ENCODE measurements at places on chromosomes 6 and 20.

- no peak for DNase-seq
Observed at GRCh38 chr6:119314885-119315272, 34.7 kb downstream of the MAN1A1 start.

GRCh38 chr20:15185322-15185721, 847.9 kb upstream of the FLRT3 start:
- no peak for DNase-seq

GRCh38 chr6:61989616-61990015, 296.4 kb downstream of the KHDRBS2 start:
- no peak for DNase-seq

DNA sequence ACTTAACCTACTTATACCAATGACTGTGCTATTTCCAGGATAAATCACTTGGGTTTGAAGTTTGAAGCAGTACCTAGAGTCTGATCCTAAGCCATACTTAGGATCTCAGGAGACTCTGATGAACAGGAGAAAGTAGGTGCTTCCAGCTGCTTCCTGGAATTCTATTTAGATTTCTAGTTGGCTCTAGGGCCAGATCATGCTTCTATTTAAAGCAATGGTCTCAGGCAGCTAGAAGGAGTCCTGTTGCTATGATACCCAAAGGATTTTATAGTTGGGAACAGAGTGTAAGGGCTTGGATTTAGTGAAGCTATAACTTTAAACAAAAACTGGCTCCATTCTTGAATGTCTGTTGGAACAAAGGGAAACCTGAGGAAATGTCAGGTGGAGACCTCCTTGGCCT, 52.4 kb upstream of the TINAG start:
- no peak for DNase-seq

All from AML-193 (cell line).